ENCODE measurements at places on chromosomes 6 and 20. TPM values are rescaled to one million over a fixed set of nuclear protein-coding genes. Genes with fewer than 3 reads are reported as not detected.
A peak's percentile ranks its signal among the peaks of the same experiment; 100 is the strongest.

The THBS2 gene
- not detected for total RNA-seq

The TNXB gene
- total RNA-seq, result 4.8 TPM

The TENT5A gene
- 1.7 TPM for total RNA-seq

The CAGE1 gene
- 0.18 TPM for total RNA-seq

DNA sequence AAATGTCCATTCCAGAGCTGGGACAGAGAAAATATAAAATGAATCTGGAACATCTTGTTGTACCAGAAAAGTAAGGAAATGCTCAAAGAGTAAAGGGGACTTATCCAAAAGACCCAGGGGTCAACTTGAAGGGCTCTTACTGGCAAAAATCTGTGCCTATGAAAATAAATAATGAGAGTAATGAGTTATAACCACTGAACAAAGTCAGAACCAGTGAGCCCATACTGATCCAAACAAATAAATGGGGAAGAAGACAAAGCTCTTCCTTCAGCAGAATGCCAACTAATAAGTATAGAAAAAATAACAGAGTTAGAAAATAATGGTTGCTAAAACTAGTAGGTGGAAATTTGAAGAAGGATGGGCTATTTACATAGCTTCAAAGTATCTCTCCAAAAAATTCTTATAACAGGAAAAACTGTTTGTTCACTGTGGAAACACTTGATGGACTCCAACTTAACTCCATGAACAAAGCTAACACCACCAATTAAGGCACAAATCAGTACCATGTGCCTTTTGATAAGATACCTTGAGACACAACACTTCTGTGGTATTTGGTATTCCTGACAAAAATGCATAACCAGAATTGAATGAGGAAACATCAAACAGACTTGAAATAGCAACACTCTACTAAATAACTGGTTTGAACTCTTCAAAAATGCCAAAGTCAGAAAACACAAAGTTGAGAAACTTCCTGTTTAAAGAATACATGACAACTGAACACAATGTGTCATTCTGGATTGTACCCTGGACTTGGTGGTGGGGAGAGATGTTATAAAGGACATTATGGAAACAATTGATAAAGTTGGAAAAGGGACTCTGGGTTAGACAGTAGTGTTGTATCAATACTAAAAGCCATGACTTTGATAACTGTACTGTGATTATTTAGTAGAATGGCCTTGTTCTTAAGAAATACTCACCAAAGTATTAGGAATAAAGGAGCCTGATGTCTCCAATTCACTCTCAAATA is 197.5 kb downstream of the ISM1 start:
- no peaks in the 10 kb centered on the region for H3K4me1 ChIP-seq
- DNase-seq, result no peak
- no peak overlapping the region for H3K27ac ChIP-seq
- H3K4me3 ChIP-seq, result no peak overlapping the region
- peaks cover 2% of the 10 kb centered on the region for H3K36me3 ChIP-seq

- no peaks in the 10 kb centered on the region for H3K36me3 ChIP-seq
- no peak for DNase-seq
- H3K27me3 ChIP-seq, result no peaks in the 10 kb centered on the region
- no peak overlapping the region for H3K4me3 ChIP-seq
Observed at GRCh38 chr6:124193132-124193531, 389.5 kb downstream of the NKAIN2 start.

DNA sequence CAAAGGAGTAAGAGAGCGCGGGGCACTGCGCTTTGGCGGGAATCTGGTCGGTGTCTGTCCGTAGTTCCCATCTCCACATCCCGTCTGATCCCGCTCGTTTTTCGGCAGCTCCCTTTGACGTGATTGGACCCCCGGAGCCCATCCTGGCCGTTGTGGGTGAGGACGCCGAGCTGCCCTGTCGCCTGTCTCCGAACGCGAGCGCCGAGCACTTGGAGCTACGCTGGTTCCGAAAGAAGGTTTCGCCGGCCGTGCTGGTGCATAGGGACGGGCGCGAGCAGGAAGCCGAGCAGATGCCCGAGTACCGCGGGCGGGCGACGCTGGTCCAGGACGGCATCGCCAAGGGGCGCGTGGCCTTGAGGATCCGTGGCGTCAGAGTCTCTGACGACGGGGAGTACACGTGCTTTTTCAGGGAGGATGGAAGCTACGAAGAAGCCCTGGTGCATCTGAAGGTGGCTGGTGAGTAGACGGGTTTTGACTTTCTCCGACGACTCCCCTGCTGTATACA is 1.4 kb downstream of the BTN1A1 start:
- H3K4me1 ChIP-seq, result peaks cover 22% of the 10 kb centered on the region
- peak; percentile 36 for DNase-seq
- H3K27ac ChIP-seq, result no peak overlapping the region
- H3K27me3 ChIP-seq, result peaks cover 36% of the 10 kb centered on the region
- no peaks in the 10 kb centered on the region for H3K36me3 ChIP-seq

GRCh38 chr6:158653577-158654354 is 3.9 kb downstream of the SYTL3 start:
- H3K4me1 ChIP-seq, result peaks cover 72% of the 10 kb centered on the region
- H3K36me3 ChIP-seq, result peaks cover 47% of the 10 kb centered on the region
- peak; percentile 97 for DNase-seq
- H3K27me3 ChIP-seq, result no peaks in the 10 kb centered on the region
- peak overlapping the region; percentile 98 for H3K27ac ChIP-seq
- H3K4me3 ChIP-seq, result peak overlapping the region; percentile 73

DNA sequence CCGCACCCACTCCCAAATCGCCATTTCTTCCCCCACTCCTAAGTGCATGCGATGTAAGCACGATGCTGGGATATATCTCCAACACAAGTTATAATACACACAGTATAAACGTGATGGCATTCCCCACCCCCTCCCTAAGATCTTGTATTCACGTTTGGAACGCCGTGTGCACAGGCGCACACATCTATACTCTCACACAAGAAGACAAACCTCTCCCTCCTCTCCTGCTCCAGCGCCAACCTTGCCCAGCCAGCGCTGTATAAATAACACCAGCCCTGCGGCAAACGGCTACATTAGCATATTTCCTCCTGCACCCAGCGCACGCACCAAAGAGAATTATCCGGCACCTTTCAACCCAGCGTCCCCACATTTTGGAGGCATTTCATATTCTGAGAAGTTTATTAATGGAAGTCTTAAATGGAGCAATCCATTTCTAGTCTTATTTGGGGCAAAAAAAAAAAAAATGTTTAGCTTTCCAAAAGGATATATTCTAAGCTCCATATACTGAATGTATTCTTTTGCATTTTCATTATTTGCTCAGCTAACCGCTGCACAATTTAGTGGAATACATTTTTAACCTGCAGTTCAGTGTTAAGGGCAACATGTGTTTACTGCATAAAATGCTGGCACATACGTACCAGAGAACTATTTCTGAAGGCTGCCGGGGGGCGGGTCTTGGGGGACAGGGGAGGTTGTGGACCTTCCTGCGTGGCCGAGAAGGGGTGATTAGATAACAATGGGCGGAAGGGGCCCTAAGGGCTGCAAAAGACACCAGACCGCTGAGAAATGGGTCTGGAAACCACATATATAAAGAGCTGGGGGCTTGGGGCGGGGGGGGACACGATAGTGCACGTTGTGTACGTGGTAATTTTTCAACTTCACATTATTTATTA is 1.1 kb upstream of the SLC22A23 start:
- H3K36me3 ChIP-seq, result no peaks in the 10 kb centered on the region
- peaks cover 6% of the 10 kb centered on the region for H3K4me1 ChIP-seq
- H3K27ac ChIP-seq, result no peak overlapping the region
- peaks cover 40% of the 10 kb centered on the region for H3K27me3 ChIP-seq
- peak overlapping the region; percentile 35 for H3K4me3 ChIP-seq
- peak; percentile 33 for DNase-seq

- no peaks in the 10 kb centered on the region for H3K4me1 ChIP-seq
- H3K27me3 ChIP-seq, result no peaks in the 10 kb centered on the region
- H3K36me3 ChIP-seq, result no peaks in the 10 kb centered on the region
- no peak for DNase-seq
Observed at GRCh38 chr6:117506180-117506835, 23.8 kb downstream of the DCBLD1 start.

DNA sequence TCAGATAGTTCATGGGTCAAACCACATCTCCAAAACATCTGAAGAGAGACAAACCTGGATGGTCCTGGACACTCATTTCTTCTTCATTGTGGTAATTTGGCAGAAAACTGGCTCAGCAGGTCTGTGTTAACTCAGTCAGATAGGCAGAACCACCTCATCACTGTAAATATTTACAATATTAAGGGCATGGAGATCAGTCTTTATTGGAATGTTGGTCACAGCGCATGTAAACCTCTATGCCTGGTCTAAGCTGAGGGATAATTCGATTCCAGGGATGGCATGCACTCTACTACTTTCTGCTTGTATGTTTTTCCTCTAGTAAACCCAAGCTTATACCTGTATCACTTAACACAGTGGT is 4.0 kb upstream of the TBC1D7 start:
- H3K4me1 ChIP-seq, result peaks cover 27% of the 10 kb centered on the region
- no peaks in the 10 kb centered on the region for H3K36me3 ChIP-seq
- peaks cover 6% of the 10 kb centered on the region for H3K27me3 ChIP-seq
- H3K4me3 ChIP-seq, result no peak overlapping the region
- no peak overlapping the region for H3K27ac ChIP-seq
- DNase-seq, result no peak

- peaks cover 21% of the 10 kb centered on the region for H3K27me3 ChIP-seq
- H3K4me3 ChIP-seq, result no peak overlapping the region
- no peak overlapping the region for H3K27ac ChIP-seq
- DNase-seq, result no peak
Observed at GRCh38 chr6:44375071-44375470, 12.4 kb upstream of the CDC5L start.

DNA sequence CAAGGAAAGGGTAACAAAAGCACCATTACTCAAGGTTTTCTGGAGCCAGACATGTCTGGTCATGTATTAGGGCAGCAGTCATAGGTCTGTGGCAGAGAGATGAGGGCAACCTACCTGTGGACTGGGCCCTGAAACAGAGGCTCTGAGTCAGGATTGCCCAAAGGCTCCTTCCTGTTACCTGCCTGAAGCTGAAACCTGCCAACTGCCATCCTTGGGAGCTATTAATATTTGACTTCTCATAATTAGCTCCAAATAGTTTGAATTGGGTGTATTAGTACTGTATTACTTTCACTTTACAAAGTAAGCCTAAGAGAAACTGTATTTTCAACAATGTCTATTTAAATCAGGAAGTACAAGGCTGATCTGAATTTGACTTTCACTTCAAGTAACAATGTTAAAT is 72.0 kb upstream of the TBX18 start:
- no peak for DNase-seq
- no peaks in the 10 kb centered on the region for H3K4me1 ChIP-seq
- no peak overlapping the region for H3K4me3 ChIP-seq
- no peaks in the 10 kb centered on the region for H3K36me3 ChIP-seq
- H3K27me3 ChIP-seq, result no peaks in the 10 kb centered on the region

GRCh38 chr20:6765469-6766058 is 1.9 kb upstream of the BMP2 start:
- H3K36me3 ChIP-seq, result no peaks in the 10 kb centered on the region
- no peak overlapping the region for H3K27ac ChIP-seq
- DNase-seq, result no peak
- H3K4me1 ChIP-seq, result peaks cover 2% of the 10 kb centered on the region
- H3K27me3 ChIP-seq, result peaks cover 29% of the 10 kb centered on the region

DNA sequence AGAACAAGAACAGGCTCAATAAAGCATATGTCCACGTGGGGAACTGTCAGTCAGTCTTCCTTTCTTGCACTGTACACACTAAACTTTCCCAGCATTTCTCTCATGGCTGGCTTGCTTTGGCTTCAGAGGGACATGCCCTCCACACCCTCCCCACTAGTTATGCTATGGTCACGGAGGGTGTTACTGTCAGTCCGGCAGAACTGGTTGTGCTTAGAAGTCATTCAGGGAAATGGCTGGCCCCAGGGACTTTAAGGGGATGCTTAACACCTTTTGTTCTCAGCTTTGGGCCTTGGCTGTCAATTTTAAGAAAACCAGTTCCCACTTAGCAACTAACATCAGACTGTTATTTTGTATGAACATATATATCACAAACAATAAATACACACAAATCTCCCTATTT is 55.1 kb downstream of the ELOVL5 start:
- DNase-seq, result no peak
- no peak overlapping the region for H3K27ac ChIP-seq
- H3K4me3 ChIP-seq, result no peak overlapping the region
- peaks cover 31% of the 10 kb centered on the region for H3K36me3 ChIP-seq
- no peaks in the 10 kb centered on the region for H3K27me3 ChIP-seq

DNA sequence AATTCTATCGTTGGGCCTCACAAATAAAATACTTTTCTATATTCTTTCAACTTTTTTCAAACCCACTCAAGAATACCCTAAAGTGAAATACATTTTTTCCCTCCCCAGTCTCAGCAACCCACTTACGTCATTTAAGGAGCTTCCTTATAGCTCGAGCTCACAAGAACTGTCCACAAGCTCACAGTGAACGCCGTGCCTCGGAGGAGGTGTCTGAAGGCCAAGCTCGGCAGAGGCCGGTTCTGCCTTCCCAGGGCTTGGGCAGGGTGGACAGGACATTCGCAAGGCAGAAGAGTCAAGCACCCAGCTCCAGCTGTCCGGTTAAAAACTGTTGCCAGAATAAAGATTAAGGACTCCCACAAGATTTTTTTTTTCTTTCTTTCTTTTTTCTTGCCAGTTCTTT is 802.3 kb downstream of the QKI start:
- no peak overlapping the region for H3K27ac ChIP-seq
- H3K4me1 ChIP-seq, result no peaks in the 10 kb centered on the region
- H3K4me3 ChIP-seq, result no peak overlapping the region
- no peaks in the 10 kb centered on the region for H3K27me3 ChIP-seq
- H3K36me3 ChIP-seq, result no peaks in the 10 kb centered on the region

DNA sequence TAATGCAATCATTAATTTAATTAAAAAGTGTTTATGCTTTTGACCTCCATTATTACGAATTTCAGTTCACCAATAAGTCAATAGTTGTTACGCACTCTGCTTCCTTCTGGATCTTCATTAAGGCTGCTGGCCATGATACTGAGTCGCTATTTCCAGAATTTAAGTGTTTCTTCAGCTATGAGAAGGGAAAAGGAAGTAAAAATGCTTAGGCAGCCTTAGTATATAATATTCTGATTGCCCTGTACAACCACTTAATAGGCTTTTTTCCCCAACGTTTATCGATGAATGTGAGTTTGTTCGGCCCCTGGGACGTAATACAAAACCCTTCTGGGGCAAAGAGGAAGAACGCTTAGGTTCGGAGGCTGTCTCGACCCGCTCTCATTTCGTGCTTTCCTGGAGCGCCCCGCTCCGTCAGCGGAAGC is 644 bp downstream of the OARD1 start:
- peak overlapping the region; percentile 91 for H3K4me3 ChIP-seq
- H3K27ac ChIP-seq, result peak overlapping the region; percentile 98
- H3K36me3 ChIP-seq, result peaks cover 48% of the 10 kb centered on the region
- no peaks in the 10 kb centered on the region for H3K27me3 ChIP-seq

GRCh38 chr6:149264629-149265028 is 52.9 kb upstream of the TAB2 start:
- peak; percentile 66 for DNase-seq
- H3K4me1 ChIP-seq, result peaks cover 50% of the 10 kb centered on the region
- H3K4me3 ChIP-seq, result no peak overlapping the region
- H3K27ac ChIP-seq, result peak overlapping the region; percentile 32

DNA sequence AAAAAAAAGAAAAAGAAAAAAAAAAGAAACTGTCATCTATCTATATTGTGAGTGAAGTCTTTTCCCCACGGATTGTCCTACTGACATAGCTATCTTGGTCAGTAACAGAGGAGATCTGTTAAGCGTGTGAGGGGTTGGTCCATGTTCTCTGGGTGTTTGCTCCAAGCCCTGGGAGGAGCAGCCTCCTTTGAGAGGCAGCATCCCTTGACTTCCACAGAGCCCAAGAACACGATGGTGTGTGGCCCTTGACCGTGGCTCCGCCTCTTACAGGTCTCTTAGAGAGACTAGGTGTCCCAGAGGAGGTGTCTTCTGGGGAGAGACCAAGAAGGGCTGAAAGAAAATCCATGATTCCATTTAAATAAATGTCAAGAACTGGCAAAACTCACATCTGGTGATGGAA is 60.1 kb upstream of the GTSF1L start:
- H3K4me1 ChIP-seq, result peaks cover 9% of the 10 kb centered on the region
- H3K36me3 ChIP-seq, result peaks cover 4% of the 10 kb centered on the region
- H3K4me3 ChIP-seq, result no peak overlapping the region

Data from activated CD8-positive, alpha-beta T cell treated with anti-CD3 and anti-CD28 coated beads, Interleukin-2, amount 10 ng/mL, durations not matched to agents 7 days and 5 days (primary cell).